Activated naive CD4-positive, alpha-beta T cell treated with anti-CD3 and anti-CD28 coated beads, Interleukin-2, amount 10 ng/mL, durations not matched to agents 7 days and 5 days (primary cell): ENCODE measurements at places on chromosomes 2 and 18.

DNA sequence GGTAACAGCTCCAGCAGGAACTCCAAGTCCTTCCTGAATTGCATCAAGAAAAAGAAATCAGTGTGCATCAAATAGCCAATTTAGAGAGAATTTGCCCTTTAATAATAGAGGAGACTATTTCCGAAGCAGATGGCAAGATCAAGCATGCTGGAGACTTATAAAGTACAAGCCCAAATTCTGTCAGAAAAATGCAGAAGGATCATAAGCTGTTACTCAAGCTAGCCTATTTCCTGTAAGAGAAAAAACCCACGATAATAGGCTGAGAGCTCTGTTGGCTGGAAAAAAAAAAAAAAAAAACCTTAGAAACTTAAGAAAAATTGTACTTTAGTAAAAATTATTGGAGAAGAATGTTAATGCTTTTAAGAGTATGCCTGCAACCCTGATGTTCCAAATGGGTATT, 24.4 kb upstream of the ITM2C start:
- no peak for DNase-seq
- H3K27me3 ChIP-seq = peaks cover 46% of the 10 kb centered on the region
- H3K4me3 ChIP-seq = no peak overlapping the region
- H3K4me1 ChIP-seq = no peaks in the 10 kb centered on the region
- no peaks in the 10 kb centered on the region for H3K36me3 ChIP-seq

DNA sequence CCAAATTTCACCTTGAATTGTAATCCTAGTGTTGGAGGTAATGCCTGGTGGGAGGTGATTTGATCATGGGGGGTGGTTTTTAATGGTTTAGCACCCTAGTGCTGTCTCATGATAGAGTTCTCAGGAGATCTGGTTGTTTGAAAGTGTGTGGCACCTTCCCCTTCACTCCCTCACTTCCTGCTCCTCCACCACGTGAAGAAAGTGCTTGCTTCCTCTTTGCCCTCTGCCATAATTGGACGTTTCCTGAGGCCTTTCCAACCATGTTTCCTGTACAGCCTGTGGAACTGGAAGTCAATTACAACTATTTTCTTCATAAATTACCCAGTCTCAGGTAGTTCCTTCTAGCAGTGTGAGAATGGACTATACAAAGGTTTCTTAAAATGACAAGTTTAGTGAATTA, 251.8 kb upstream of the NETO1 start:
- H3K36me3 ChIP-seq = no peaks in the 10 kb centered on the region
- H3K27me3 ChIP-seq = no peaks in the 10 kb centered on the region
- no peak overlapping the region for H3K27ac ChIP-seq
- H3K4me3 ChIP-seq = no peak overlapping the region

GRCh38 chr2:105411720-105412407, 13.0 kb upstream of the FHL2 start:
- H3K36me3 ChIP-seq = no peaks in the 10 kb centered on the region
- H3K4me1 ChIP-seq = peaks cover 3% of the 10 kb centered on the region
- H3K27me3 ChIP-seq = peaks cover 59% of the 10 kb centered on the region
- no peak overlapping the region for H3K4me3 ChIP-seq

- no peaks in the 10 kb centered on the region for H3K27me3 ChIP-seq
- peak; percentile 48 for DNase-seq
- H3K27ac ChIP-seq = peak overlapping the region; percentile 2
Measured at GRCh38 chr2:85648619-85649018, 19.4 kb downstream of the SFTPB start.

DNA sequence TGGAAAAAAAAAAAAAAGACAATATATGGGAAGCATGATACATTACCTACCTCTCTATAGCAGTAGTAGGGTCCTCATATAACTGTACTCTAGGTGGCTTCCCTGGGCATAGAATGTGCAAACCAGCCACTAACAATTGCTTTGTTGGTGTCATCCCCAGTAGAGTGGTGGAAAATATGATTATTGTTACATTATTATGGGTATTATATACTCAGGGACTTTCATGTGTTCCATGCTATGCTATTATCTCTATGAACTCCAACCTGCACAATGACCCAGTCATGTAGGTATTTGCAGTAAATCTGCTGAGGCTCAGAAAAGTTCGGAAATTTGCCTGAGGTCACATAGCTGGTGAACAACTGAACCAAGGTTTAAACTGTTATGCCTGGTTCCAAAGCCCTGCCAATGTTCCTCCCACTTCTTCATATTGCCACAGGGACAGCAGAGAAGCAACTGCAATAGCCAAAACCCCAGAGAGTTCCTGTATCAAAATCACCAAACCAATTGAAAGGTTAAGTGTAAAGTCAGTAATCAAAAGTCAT, 52.6 kb upstream of the MAP4K4 start:
- H3K36me3 ChIP-seq = no peaks in the 10 kb centered on the region
- H3K27ac ChIP-seq = no peak overlapping the region
- H3K4me1 ChIP-seq = no peaks in the 10 kb centered on the region
- H3K4me3 ChIP-seq = no peak overlapping the region
- H3K27me3 ChIP-seq = no peaks in the 10 kb centered on the region

GRCh38 chr18:30404422-30404821, 638.1 kb downstream of the DSC3 start:
- H3K4me1 ChIP-seq = no peaks in the 10 kb centered on the region
- no peak overlapping the region for H3K27ac ChIP-seq
- no peaks in the 10 kb centered on the region for H3K36me3 ChIP-seq
- no peaks in the 10 kb centered on the region for H3K27me3 ChIP-seq
- DNase-seq = no peak
- H3K4me3 ChIP-seq = no peak overlapping the region

- H3K4me1 ChIP-seq = peaks cover 27% of the 10 kb centered on the region
- H3K36me3 ChIP-seq = no peaks in the 10 kb centered on the region
- DNase-seq = no peak
- H3K27ac ChIP-seq = no peak overlapping the region
Measured at GRCh38 chr18:49174478-49174877, 223.7 kb upstream of the SMAD7 start.

DNA sequence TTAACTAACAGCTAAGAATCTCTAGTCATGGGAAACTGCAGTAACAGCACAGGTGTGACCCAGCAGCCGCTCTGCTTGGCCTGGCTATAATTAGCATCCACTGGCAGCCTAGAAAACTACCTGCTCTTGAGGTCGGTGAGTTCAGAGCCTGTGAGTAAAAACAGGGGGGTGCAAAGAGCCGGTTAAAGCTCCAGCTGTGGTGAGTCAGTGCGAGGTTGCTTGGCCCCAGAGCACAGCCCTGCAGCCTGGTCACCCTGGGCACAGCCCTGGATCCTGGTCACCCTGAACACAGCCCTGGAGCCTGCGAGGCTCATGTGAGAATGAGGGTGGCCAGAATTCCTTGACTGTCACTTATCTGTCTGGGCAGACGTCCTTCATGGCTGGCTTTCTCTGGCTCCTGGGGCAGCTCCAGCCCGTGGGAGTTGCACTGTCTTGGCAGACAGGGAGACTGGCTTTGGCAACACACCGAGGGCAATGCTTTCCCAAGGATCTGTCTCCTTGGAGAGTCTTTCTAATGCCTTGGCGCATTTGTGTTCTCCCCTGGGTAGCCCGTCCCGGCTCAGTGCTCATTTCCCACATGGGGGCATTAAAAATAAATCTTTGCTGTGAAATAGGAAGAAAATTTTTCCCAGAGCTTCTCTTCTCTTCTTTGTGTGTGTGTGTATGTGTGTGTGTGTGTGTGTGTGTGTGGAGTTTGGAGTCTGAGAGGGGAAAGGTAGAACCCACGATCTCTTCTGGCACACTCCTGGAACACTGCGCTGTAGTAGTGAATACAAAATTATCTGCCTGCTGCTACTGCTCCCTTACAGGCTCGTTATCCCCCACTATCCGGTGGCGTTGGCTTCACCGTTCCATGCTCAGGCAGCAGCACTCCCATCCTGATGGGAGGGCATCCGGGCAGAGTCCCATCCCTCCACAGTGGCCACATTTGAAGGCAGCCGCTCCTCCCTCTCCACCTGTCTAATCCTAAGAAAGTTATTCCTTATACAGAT, 250.2 kb upstream of the MEX3C start:
- no peak overlapping the region for H3K27ac ChIP-seq
- H3K36me3 ChIP-seq = no peaks in the 10 kb centered on the region
- H3K27me3 ChIP-seq = peaks cover 11% of the 10 kb centered on the region
- H3K4me1 ChIP-seq = no peaks in the 10 kb centered on the region
- no peak for DNase-seq
- no peak overlapping the region for H3K4me3 ChIP-seq

DNA sequence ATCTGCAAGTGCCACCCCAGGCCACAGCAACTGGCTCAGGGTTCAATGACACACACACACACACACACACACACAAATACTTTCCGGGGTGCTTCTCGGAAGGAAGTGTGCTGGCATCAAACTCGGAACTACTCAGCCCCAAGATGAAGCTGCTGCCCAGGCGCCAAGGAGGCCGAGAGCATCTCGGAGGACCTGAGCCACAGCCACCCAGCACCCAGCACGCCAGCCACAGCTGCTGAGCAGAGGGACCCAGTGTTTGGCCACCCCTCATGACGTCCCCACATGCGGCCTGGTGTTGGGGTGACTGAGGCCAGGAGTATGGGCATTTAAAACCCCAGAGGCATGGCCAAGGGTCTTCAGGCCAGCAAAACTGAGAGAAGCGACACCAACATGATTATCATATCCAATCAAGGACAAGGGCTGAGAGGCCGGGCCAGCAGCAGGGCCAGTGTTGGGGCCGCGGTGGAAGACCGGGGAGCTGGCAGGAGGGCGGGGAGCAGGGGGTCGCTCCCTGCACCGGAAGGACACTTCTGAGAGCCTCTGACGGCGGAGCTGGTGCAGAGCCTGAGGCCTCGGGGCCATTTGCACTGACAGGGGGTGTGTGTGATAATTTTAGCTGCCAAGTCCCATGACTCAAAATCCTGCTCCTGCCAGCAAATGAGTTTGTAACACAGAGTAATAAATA, 61.8 kb downstream of the BIN1 start:
- no peak for DNase-seq
- H3K27ac ChIP-seq = no peak overlapping the region
- H3K36me3 ChIP-seq = peaks cover 9% of the 10 kb centered on the region
- H3K27me3 ChIP-seq = no peaks in the 10 kb centered on the region
